Left lung (tissue), 14 donors: ENCODE measurements at places on chromosomes 5 and 9. TPM values are rescaled to one million over a fixed set of nuclear protein-coding genes. Genes with fewer than 3 reads are reported as not detected.

Gene DMRT2
- 0.76 TPM for total RNA-seq

- no peak overlapping the region for H3K27ac ChIP-seq
- DNase-seq, result no peak
- H3K27me3 ChIP-seq, result no peaks in the 10 kb centered on the region
- H3K36me3 ChIP-seq, result no peaks in the 10 kb centered on the region
- H3K4me1 ChIP-seq, result no peaks in the 10 kb centered on the region
Measured at GRCh38 chr5:112186401-112186990, 232.6 kb downstream of the EPB41L4A start.

DNA sequence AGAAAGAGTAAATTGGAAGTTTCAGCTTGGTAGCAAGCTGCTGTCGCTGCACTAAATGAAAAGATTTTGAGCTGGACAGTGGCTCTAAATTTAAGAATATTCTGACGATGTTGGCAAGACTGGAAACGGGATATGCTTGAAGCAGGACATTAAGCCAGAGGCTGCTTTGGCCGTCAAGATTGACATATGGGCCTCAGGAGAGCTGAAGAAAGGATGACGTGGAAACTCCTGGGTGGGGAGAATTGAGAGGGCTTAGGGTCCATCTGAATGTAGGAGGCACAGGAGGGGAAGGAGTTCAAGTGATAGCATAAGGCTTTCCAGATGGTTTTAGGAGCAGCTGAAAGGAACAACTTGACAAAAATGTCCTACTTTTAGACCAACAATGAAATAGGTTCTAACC, 108.9 kb downstream of the PAPPA start:
- no peaks in the 10 kb centered on the region for H3K27me3 ChIP-seq
- H3K4me3 ChIP-seq, result no peak overlapping the region
- no peaks in the 10 kb centered on the region for H3K4me1 ChIP-seq

GRCh38 chr9:123912167-123912897, 17.6 kb downstream of the DENND1A start:
- no peaks in the 10 kb centered on the region for H3K27me3 ChIP-seq
- no peak overlapping the region for H3K27ac ChIP-seq
- H3K36me3 ChIP-seq, result no peaks in the 10 kb centered on the region
- no peak for DNase-seq

GRCh38 chr9:87140142-87140541, 192.8 kb upstream of the GAS1 start:
- no peak overlapping the region for H3K4me3 ChIP-seq
- DNase-seq, result no peak
- H3K36me3 ChIP-seq, result no peaks in the 10 kb centered on the region
- no peaks in the 10 kb centered on the region for H3K4me1 ChIP-seq
- no peaks in the 10 kb centered on the region for H3K27me3 ChIP-seq

- H3K27ac ChIP-seq, result no peak overlapping the region
- H3K36me3 ChIP-seq, result no peaks in the 10 kb centered on the region
- H3K4me1 ChIP-seq, result no peaks in the 10 kb centered on the region
- DNase-seq, result peak; percentile 35
- no peak overlapping the region for H3K4me3 ChIP-seq
Measured at GRCh38 chr9:128136816-128137793, 9.6 kb upstream of the PTGES2 start.

- H3K27me3 ChIP-seq, result no peaks in the 10 kb centered on the region
- H3K4me3 ChIP-seq, result no peak overlapping the region
- peaks cover 3% of the 10 kb centered on the region for H3K4me1 ChIP-seq
- H3K36me3 ChIP-seq, result no peaks in the 10 kb centered on the region
- DNase-seq, result no peak
Measured at GRCh38 chr5:91255396-91256141, 127.5 kb downstream of the ARRDC3 start.

Gene PCA3
- total RNA-seq, result not detected

Gene PCDHB4
- total RNA-seq, result 4.3 TPM

DNA sequence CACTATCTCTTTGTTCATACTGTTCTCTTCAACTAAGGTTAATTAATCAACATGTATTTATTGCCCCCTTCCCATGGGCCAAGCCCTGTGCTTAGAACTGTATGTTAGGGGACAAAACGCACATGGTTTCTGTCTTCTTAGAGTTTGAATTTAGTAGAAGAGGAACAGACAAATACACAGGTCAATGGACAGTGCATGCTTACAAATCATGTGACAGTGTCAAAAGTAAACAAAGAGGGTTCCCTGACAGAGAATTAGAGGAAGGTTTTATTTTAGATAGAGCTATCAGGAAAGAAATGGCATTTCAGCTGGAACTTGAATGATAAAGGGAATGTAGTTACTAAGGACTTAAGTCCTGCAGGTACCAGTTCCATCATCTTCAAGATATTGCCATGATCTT, 145.2 kb upstream of the CCDC152 start:
- H3K27ac ChIP-seq, result no peak overlapping the region
- no peak for DNase-seq
- H3K4me1 ChIP-seq, result no peaks in the 10 kb centered on the region
- no peak overlapping the region for H3K4me3 ChIP-seq

DNA sequence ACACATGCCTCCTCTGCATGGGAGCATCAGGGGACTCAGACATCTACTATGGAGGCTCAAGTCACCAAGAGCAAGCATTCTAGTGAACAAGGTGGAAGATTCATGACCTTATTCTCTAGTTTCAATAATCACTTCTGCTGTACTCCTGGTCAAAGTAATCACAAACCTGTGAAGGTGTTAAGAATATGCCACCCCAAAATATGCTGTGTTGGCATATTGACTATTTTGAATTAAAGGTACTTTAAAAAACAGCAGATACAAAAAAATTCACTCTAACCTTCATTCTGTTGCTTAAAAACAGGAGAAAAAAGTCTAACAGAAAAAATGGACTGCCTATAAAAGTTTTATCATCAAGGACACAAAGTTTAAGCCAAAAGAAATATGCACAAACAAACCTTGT, 607.8 kb upstream of the TYRP1 start:
- no peaks in the 10 kb centered on the region for H3K27me3 ChIP-seq
- H3K4me3 ChIP-seq, result no peak overlapping the region
- H3K4me1 ChIP-seq, result no peaks in the 10 kb centered on the region
- no peaks in the 10 kb centered on the region for H3K36me3 ChIP-seq
- no peak overlapping the region for H3K27ac ChIP-seq

- H3K27ac ChIP-seq, result no peak overlapping the region
- no peak overlapping the region for H3K4me3 ChIP-seq
- no peaks in the 10 kb centered on the region for H3K4me1 ChIP-seq
Measured at GRCh38 chr5:67243349-67243748, 46.8 kb upstream of the CD180 start.

Gene SMIM32
- total RNA-seq, result not detected

DNA sequence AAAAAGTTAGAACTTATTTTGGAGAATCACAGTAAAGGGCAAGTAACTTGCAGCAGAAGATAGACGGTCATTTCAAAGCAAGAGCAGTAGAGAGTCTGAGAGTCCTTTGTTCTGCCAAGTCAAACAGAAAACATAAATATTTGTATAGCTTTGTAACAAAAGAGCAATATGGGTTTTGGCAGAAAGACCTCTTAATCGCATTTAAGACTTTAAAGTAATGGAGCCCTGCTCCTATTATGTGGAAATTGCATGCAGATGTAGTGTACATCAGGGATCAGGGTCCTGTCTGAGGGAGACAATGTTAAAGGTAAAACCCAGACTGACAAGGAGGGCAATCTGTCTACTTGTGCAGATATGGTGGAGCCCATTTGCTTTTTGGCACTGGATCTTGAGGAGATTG, 87.2 kb downstream of the PGM5 start:
- no peak overlapping the region for H3K27ac ChIP-seq
- H3K36me3 ChIP-seq, result no peaks in the 10 kb centered on the region
- no peak overlapping the region for H3K4me3 ChIP-seq
- no peaks in the 10 kb centered on the region for H3K27me3 ChIP-seq
- no peaks in the 10 kb centered on the region for H3K4me1 ChIP-seq

DNA sequence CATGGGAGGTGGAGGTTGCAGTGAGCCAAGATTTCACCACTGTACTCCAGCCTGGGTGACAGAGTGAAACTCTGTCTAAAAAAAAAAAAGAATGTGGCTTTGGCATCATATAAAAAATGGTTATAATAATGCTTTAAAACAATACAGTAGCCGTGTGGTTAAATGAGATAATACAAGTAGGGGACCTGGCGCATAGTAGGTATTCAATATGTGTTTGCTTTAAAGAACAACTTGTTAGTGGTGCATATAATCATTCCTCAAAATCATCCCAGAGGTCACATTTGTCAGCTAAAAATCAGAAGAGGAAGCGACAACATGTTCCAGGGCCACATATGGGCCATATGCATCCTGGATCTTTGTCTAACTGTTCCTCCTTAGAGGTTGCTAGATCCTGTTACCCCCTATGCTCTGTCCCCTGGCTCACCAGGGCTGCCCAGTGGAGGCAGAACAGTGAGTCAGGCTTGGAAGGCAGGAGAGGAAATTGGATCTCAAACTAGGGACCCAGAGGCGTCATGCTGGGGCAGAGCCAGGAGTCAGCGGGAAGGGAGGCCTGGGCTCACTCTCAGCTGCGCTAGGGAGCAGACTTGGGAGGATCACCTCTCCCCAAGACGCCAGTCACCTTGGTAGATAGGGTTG, 27.7 kb downstream of the LHX6 start:
- no peaks in the 10 kb centered on the region for H3K27me3 ChIP-seq
- no peaks in the 10 kb centered on the region for H3K4me1 ChIP-seq
- no peak overlapping the region for H3K4me3 ChIP-seq

Gene SLC34A1
- total RNA-seq, result not detected

DNA sequence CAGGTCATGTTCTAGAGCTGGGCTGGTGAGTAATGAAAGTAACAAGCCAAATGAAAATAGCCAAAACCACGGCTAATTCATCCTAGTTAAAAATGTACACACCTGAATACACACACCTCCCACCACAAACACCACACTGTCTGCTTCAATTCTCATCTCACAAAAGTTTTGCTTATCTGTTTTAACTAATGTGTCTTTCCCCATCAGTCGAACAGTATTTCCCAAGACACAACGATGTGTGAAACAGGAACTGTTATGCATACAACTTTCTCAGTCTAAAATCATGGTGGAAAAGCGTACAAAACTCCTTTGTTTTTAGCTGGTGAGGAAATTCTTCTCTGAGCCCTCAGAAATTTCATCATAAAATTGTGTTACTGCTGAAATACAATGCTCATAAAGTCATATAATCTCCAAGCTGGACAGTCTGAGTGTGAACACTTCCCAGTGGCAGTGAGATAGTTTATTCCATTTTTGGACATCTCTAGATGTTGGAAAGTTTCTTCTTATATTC, 242.4 kb downstream of the EFNA5 start:
- H3K4me1 ChIP-seq, result no peaks in the 10 kb centered on the region
- peak; percentile 47 for DNase-seq
- H3K27ac ChIP-seq, result peak overlapping the region; percentile 29
- no peaks in the 10 kb centered on the region for H3K27me3 ChIP-seq

DNA sequence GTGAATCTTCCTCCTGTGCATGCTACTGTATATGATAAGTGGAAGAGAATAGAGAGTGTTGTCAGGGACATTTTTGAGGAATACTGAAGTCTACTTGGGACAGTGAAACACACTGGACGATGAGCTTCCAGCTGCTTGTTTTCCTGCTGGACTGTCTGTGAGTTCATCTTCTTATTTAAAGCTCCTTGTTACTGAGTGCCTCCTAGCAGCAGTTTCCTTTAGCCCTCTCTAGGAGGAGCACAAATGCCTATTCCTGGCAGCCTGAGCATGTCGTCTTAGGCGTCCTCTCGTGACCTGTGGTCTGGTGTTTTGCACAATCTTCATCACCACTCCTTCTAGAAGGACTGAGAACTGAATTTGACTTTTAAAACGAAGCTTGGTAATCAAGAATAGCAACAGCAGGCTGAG, 43.8 kb downstream of the ANKRD33B start:
- H3K4me1 ChIP-seq, result no peaks in the 10 kb centered on the region
- H3K4me3 ChIP-seq, result no peak overlapping the region
- H3K36me3 ChIP-seq, result no peaks in the 10 kb centered on the region
- no peak for DNase-seq
- no peaks in the 10 kb centered on the region for H3K27me3 ChIP-seq
- H3K27ac ChIP-seq, result peak overlapping the region; percentile 90

Gene GTF2H2C
- total RNA-seq, result 30.6 TPM

DNA sequence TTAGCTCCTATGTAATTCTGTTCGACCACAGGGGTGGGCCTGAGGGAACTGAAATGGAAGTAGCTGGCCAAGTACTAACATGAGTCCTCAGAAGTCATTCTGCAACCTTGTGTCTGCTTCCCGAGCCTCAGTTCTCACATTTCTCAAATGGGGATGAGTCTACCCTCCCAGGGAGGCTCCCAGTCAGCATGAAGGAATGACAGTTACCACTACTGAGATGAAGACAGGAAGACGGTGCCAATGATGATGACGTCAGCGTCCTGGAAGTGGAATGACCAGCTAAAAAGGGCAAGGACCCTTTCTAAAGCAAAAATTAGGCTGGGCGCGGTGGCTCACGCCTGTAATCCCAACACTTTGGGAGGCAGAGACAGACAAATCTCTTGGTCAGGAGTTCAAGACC, 6.8 kb downstream of the PIP5KL1 start:
- H3K27ac ChIP-seq, result no peak overlapping the region
- DNase-seq, result no peak
- H3K27me3 ChIP-seq, result no peaks in the 10 kb centered on the region
- no peak overlapping the region for H3K4me3 ChIP-seq
- no peaks in the 10 kb centered on the region for H3K36me3 ChIP-seq

DNA sequence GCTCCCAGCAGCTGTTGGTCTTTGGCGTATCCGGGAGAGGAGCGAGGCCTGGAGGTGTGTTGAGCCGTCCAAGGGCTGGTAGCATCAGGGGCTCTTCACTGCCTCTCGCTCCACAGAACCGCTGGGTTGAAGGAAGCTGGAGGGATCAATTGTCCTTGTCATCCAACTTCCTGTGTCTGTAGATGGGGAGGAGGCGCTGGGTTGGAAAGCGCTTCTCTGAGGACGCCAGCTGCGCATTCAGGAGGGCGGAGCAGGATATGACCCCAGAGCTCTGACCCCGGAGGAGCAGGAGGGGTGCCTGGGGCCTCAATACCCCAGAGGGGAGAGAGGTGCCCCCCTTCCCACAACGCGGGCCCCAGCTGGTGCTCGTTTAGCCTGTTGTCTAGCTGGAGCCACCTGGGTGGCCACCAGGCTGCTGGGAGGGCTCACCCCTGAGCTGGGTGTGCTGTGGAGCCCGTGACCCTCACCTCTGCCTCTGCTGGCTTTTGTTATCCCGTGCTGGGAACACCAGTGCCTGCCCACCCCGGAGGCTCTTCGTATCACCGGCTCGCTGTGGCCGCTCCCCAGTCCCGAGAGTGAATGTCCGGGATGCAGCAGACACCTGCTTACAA, 2.0 kb upstream of the DBH start:
- no peaks in the 10 kb centered on the region for H3K36me3 ChIP-seq
- H3K4me3 ChIP-seq, result no peak overlapping the region
- no peak overlapping the region for H3K27ac ChIP-seq
- no peaks in the 10 kb centered on the region for H3K4me1 ChIP-seq

Gene RXFP3
- not detected for total RNA-seq

Gene MZB1
- total RNA-seq, result 10.6 TPM

- H3K27me3 ChIP-seq, result no peaks in the 10 kb centered on the region
- no peaks in the 10 kb centered on the region for H3K36me3 ChIP-seq
- DNase-seq, result no peak
- no peaks in the 10 kb centered on the region for H3K4me1 ChIP-seq
- no peak overlapping the region for H3K27ac ChIP-seq
Measured at GRCh38 chr5:7894860-7895259, 25.9 kb downstream of the MTRR start.
